KG1 (cell line): ENCODE measurements at places on chromosomes 2 and 18.

DNA sequence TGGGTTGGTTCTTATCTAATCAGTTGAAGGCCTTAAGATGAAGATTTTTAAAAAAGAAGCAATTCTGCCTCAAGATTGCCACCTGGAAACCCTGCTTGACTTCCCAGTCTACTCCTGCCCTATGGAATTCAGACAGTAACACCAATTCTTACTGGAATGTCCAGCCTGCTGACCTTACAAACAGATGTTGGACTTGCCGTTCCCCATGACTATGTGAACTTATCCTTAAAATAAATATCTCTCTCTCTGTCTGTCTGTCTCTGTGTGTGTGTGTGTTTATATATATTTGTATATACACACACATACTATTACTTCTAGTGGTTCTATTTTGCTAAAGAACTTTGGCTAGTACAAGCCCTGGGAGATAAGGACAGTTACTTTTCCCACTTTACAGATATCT, 675.3 kb downstream of the SLC4A3 start:
- no peak for DNase-seq

DNA sequence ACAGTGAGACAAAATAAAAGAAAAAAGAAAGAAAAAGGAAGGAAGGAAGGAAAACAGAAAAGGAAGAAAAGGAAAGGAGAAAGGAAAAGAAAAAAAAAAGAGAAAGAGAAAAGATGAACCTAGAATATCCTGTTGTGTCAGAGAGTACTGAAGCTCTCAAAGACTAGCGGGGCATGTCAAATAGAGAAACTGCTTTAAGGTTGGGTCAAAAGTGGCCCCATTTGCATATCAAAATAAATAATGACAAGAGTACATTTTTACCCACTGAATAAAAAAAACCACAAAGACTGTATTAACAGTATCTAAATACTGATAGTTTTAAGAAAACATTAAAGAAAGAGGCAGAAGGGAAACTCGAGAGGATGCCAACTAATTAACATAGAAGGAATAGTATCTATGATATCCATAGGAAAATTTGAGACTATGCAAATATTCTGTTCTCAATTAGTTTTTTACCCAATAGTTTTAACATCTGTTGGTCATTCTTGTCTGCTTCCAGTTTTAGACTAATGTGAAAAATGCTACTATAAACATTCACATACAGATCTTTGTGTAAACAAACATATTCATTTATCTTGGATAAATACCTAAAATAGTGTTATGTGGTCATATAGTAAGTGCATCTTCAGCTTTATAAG, 53.2 kb downstream of the SFXN5 start:
- DNase-seq, result no peak

DNA sequence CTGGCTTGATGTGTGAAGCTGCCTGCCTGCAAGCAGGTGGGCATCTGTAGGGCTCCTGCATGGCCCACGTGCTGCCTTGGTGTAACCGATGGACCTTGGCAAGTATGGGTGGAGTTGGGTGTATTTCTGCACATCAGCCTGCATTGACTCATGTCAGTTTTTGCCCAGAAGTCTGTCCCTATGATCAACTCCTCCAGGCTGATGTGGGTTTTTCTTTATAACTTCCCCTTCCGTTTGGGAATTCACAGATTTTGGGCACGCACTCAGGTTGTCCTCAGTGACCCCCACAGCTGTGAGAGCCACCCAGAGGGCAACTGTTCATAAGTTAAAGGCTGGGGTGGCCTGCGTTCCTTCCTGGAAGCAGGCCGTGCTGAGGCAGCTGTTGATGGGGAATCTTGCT, 123.3 kb downstream of the NCK2 start:
- DNase-seq, result no peak

- DNase-seq, result no peak
Measured at GRCh38 chr2:176166272-176166671, 9.2 kb downstream of the HOXD3 start.

- no peak for DNase-seq
Measured at GRCh38 chr2:108884619-108885018, 98.0 kb downstream of the CCDC138 start.
